Adrenal gland (tissue), 19 donors: ENCODE measurements at places on chromosomes 6 and 20. TPM values are rescaled to one million over a fixed set of nuclear protein-coding genes. Genes with fewer than 3 reads are reported as not detected.

DNA sequence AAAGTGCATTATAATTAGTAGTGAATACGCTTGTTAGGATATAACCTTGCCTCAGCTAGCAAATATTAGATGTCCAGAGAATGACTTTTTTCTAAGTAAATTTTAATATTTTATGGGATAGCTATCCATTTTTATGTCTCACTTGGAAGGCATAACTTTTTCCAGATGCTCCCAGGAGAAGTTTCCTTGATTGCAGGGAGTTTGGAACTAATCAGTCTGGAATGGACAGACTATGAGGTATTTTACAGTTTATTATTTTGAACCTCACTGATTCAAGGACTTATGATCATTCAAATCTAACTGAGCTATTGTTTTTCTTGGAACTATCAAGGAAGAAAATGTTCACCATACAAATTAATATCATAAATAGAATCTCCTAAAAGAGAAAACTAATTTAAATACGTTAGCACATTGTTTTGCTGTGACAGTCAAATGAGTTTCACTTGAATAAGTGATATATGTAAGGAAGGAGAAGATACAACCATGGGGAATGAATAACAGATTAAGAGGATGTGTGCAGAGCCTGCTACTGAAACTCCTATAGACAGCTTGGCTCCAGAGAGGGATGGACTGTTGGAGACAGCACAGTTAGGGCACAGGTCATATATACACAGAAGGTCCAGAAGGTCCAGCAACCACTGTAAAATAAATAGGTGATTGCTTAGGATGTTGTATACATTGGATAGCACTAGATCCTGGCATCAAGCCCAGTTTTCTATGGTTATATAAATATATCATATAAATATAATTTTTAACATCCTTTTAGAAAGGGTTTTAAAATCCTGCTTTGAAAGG lies 20.6 kb upstream of the LCA5 start:
- H3K36me3 ChIP-seq, result no peaks in the 10 kb centered on the region
- no peak overlapping the region for H3K4me3 ChIP-seq
- H3K27ac ChIP-seq, result no peak overlapping the region
- DNase-seq, result no peak

DNA sequence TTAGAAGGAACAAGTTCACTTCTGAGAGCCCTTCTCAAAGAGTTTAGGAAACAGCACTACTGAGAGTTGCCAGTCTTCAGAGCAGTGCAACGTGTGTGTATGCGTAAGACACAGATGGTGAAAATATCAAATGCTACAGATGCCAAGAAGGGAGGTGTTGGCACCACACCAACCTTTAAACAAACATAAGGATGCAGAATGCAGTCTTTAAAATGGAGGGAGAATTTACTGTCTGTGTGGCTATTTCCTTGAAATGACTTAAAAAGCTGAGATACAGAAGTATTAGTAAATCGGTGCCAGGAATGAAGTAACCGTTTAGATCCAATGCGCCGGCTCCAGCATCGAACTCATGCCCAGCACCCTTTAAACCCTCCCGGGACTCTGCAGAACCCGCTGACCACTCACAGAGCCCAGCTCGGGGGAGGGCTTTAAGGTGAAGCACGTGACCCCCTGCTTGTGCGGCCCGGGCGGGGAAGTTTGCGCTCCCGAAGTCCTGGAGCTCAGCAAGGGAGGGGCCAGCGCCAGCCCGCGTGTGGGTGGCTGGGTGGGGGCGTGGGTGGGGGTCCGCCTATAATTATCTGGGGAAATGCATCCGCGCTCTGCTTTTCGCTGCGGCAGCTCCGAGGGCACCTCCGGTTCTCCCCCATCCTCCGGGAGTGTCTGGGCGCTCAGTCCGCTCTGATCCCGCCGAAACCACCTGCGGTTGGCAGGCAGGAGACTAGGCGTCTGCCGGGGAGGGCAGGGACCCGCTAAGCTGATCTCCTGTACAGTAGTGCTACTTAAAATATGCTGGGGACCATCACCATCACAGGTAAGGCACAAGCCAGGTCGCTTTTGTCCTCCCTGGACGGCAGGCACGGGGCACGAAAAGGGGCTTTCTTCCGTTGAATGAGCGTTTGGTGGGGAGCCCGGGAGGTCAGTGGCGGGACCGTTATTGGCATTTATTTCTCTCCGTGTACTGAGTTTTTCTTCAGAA lies 66.0 kb downstream of the ZBTB2 start:
- H3K4me3 ChIP-seq, result peak overlapping the region; percentile 54
- H3K4me1 ChIP-seq, result peaks cover 4% of the 10 kb centered on the region
- no peaks in the 10 kb centered on the region for H3K36me3 ChIP-seq
- peak; percentile 51 for DNase-seq
- no peaks in the 10 kb centered on the region for H3K27me3 ChIP-seq

DNA sequence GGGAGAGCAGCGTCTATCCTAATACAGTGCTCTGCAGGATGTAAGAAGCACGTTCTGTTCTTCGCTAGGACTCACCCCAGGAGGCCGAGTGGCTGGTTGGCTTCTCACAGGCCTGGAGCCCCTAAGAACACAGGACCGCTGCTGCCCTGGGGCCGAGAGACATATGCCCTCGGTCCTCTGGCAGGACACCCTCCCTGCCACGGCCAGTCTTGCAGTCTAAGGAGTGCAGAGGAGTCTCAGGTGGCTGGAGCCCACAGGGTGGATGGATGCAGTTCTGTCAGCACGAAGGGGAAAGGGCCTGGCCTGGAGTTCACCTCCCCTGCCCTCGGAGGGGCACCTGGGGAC lies 96.5 kb downstream of the SMOC2 start:
- no peak overlapping the region for H3K4me3 ChIP-seq
- H3K36me3 ChIP-seq, result no peaks in the 10 kb centered on the region
- no peak overlapping the region for H3K27ac ChIP-seq
- no peaks in the 10 kb centered on the region for H3K27me3 ChIP-seq

GRCh38 chr6:112349958-112350357 lies 2.8 kb downstream of the RFPL4B start:
- no peaks in the 10 kb centered on the region for H3K27me3 ChIP-seq
- no peak overlapping the region for H3K27ac ChIP-seq
- H3K36me3 ChIP-seq, result no peaks in the 10 kb centered on the region
- no peak overlapping the region for H3K4me3 ChIP-seq
- no peaks in the 10 kb centered on the region for H3K4me1 ChIP-seq

DNA sequence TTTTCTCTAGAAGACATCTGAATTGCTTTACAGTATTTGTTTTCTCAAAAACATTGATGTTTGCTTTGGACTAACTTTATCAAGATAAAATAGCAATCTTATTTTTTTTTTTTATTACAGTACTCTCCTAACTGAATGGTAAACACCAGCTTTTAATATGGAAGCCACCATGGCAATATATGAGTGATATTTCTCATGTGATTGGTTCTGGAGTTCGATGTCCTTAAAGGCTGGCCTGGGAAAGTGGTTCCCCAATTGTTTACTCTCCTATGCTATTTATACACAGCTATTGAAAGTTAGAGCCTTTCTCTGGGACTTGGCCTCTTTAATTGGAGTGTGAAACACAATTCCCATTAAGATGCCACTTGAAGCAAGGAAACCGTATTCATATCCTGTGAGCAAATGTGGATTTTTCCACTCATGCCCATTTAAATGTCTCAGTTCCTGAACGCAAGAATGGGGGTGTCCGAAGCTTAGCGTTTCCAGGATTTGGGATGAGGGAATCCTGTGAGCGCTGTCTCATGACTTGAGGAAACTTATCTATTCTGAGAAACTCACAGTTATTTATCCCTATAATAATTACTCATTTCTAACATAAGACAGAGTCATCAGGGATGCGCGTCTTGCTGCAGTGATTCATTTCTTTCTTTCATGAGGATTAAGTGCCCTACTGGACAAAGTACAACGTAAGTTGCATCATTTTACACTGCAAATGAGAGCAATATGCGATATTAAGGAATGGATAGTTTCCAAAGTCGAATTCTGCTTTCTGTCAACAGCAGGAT lies 143.3 kb upstream of the PREP start:
- H3K36me3 ChIP-seq, result no peaks in the 10 kb centered on the region
- no peaks in the 10 kb centered on the region for H3K4me1 ChIP-seq
- no peak overlapping the region for H3K4me3 ChIP-seq
- H3K27me3 ChIP-seq, result no peaks in the 10 kb centered on the region
- no peak overlapping the region for H3K27ac ChIP-seq
- no peak for DNase-seq

DNA sequence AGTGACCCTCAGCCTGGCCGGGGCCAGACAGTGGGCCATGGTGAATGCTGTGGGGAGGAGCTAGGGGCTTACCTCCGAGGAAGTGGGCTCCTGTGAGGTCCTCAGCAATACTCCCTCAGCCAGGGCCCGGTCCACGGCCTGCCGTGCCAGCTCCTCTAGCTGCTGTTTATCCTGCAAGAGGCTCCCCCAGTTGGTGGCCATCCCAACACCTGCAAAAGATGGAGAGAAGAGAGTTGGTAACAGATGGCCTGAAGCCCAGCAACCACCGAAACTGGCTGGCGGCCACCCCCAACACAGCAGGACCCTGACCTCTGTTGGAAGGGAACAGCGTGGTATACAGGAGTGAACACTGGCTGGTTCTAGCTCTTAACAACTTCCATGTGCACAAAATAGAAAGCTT lies 4.0 kb downstream of the GSS start:
- H3K27ac ChIP-seq, result no peak overlapping the region
- no peak for DNase-seq
- H3K36me3 ChIP-seq, result no peaks in the 10 kb centered on the region

DNA sequence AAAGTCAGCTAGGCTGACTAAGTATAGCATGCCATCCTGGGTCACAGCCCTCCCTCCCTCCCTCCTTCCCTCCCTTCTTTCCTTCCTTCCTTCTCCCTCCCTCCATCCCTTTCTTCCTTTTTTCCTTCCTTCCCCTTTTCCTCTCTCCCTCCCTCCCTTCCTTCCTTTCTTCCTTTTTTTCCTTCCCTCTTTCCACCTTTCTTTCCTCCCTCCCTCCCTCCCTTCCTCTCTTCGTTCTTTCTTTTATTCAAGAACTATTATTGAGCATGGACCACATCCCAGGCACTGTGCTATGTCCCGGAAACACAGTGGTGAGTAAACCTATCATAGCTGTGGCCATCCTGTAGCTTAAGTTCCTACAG lies 106.2 kb upstream of the BACH2 start:
- no peak for DNase-seq
- no peak overlapping the region for H3K4me3 ChIP-seq
- H3K4me1 ChIP-seq, result no peaks in the 10 kb centered on the region
- H3K27me3 ChIP-seq, result no peaks in the 10 kb centered on the region
- no peak overlapping the region for H3K27ac ChIP-seq

- H3K4me3 ChIP-seq, result no peak overlapping the region
- no peak for DNase-seq
- no peaks in the 10 kb centered on the region for H3K36me3 ChIP-seq
- H3K27me3 ChIP-seq, result no peaks in the 10 kb centered on the region
- peaks cover 36% of the 10 kb centered on the region for H3K4me1 ChIP-seq
Measured at GRCh38 chr6:34333858-34334257, 58.6 kb downstream of the NUDT3 start.

DNA sequence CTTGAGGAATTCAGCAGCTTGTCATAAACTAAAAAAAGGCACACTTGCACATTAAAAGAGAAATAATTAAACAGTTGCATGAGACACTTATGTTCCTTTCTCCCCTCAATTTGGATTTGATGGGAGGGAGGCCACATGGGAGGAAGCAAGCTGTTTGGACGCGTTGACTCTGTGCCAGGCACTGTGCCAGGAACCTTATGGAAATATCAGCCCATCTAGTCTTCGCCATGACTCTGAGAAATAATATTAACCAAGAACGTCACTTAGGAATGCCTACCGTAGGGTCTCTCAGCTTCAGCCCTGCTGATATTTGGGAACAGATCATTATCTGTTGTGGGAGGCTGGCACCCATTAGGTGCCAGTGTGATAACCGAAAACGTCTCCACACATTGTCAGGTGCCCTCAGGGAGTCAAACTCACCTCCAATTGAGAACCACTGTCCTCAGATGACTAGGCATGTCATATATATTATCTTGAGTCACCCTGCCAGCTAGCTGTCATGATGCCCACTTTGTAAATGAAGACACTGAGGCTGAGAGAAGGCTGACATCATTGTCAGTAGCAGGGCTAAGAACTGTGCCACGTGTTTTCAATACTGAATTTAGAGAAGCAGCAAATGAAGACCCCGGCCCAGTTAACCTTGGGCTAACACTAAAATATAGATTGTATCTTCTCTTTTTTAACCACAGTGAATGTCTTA lies 36.1 kb downstream of the EYA2 start:
- no peaks in the 10 kb centered on the region for H3K36me3 ChIP-seq
- H3K27ac ChIP-seq, result no peak overlapping the region
- no peaks in the 10 kb centered on the region for H3K4me1 ChIP-seq

The OLIG3 gene
- not detected for total RNA-seq

- H3K4me1 ChIP-seq, result no peaks in the 10 kb centered on the region
- no peak for DNase-seq
- H3K36me3 ChIP-seq, result no peaks in the 10 kb centered on the region
- no peak overlapping the region for H3K4me3 ChIP-seq
- H3K27ac ChIP-seq, result no peak overlapping the region
- H3K27me3 ChIP-seq, result no peaks in the 10 kb centered on the region
Measured at GRCh38 chr20:61924858-61925554, 140.7 kb downstream of the TAF4 start.

The PMEPA1 gene
- 3.4 TPM for total RNA-seq

GRCh38 chr6:45827952-45828530 lies 187.6 kb downstream of the CLIC5 start:
- H3K4me1 ChIP-seq, result no peaks in the 10 kb centered on the region
- H3K27ac ChIP-seq, result no peak overlapping the region
- no peak for DNase-seq
- no peaks in the 10 kb centered on the region for H3K27me3 ChIP-seq

The DSN1 gene
- total RNA-seq, result 9.0 TPM
